AG04450 (cell line): ENCODE measurements at places on chromosomes 3 and 15. TPM values are rescaled to one million over a fixed set of nuclear protein-coding genes. Genes with fewer than 3 reads are reported as not detected.

- no peak for DNase-seq
Observed at GRCh38 chr15:29131840-29132420, 137.7 kb downstream of the NSMCE3 start.

- no peak for DNase-seq
Observed at GRCh38 chr3:131421957-131422498, 40.5 kb downstream of the NUDT16 start.

GRCh38 chr3:13710251-13710650, 161.3 kb downstream of the FBLN2 start:
- DNase-seq: no peak

- no peak for DNase-seq
Observed at GRCh38 chr3:31379598-31379997, 153.1 kb upstream of the STT3B start.

DNA sequence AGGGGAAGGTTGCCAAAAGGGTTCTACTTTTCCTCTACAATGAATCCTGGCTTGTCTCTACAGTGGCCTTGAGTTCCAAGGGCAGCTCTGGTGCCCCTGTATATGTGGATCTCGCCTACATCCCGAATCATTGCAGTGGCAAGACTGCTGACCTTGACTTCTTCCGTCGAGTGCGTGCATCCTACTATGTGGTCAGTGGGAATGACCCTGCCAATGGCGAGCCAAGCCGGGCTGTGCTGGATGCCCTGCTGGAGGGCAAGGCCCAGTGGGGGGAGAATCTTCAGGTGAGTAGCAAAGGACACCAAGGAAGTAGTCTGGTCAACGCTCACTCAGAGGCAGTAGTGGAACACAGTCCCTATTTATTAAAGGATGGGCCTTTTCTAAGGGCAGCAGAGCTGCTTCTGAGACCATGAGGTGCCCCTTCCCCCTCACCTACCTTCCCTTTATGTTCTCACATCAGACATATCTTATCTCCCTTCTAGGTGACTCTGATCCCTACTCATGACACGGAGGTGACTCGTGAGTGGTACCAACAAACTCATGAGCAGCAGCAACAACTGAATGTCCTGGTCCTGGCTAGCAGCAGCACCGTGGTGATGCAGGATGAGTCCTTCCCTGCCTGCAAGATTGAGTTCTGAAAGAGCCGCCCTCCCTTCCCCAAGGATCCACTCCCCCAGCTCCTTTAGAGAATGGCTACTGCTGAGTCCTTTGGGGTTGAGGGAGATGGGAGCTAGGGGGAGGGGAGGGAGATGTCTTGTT, 12.4 kb downstream of the MAP1A start:
- no peak for DNase-seq

GRCh38 chr15:70505411-70505919, 257.9 kb downstream of the UACA start:
- peak; percentile 30 for DNase-seq

- no peak for DNase-seq
Observed at GRCh38 chr3:117647435-117647834, 937.9 kb downstream of the TUSC7 start.

Gene AHSG
- polyA plus RNA-seq: not detected in 2 replicates

Gene TIGIT
- polyA plus RNA-seq: not detected in 2 replicates
